NCI-H1436 treated with DMSO at 0.1 percent for 48 hours (cell line): ENCODE measurements at places on chromosomes 2 and 18.

DNA sequence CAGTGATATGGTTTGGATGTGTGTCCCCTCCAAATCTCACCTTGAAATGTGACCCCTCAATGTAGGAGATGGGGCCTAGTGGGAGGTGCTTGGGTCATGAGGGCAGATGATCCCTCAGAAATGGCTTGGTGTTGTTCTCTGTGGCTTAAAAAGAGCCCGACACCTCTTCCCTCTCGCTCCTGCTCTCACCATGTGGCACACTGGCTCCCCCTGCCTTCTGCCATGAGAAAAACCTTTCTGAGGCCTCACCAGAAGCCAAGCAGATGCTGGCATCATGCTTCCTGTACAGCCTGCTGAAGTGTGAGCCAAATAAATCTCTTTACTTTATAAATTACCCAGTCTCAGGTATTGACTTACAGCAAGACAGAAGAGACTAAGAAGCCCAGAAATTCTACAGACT is 357.1 kb downstream of the NRXN1 start:
- no peak for DNase-seq

DNA sequence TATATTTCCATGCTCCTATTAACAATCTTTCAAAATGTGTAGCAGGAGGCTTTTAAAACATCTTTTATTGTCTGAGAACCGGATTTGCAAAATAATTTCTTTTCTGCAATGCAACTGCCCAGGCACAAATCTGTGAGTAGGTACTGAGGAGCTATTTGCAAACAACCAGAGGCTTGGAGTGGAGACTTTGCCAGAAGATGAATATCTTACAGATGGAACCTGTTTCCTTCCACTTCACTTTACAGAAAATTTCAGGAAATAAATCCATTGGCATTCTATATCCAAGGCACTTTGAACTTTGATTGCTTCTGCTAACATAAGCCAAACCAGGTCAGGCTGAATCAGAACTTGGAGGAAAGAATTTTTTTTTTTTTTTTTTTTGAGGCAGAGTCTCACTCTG is 237.4 kb upstream of the REV1 start:
- DNase-seq: no peak

GRCh38 chr2:205675861-205676516 is 6.3 kb upstream of the NRP2 start:
- DNase-seq: peak; percentile 6

DNA sequence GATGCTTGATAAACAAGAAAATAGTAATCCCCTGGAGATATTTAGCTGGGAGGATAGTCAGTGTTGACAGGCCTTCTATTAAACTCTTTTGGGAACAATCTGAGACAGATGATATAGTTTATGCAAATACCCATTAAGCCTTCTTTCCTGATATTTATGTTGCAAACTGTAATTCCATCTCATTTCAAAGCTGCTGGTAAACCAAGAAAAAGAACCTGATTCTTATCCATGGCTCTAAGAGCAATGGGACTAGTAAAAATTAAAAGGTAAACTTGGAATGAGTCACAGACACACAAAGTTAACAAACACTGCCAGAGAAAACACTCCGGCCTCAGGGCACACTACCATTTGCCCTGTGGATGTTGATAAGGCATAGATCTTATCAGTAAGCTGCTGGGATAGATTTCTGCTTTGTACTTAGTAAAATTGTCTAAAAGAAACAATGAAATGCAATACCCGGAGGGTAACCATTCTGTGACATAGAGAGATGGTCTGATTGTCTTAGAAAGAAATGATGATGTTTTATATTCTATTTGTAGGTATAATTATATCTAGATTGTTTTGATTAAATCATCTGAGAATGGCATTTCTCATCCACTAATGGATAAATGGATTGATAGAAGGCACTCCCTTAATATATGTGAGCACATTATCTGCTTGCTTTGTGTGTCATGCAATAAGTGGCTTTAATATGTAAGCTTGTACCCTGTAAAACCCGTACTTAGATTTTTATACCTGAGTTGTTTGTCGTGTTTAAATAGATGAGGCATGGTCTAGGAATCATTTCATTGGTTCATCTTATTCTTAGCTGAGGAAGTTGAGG is 13.2 kb downstream of the GALR1 start:
- DNase-seq: no peak

GRCh38 chr2:218711550-218711929 is 905 bp downstream of the TTLL4 start:
- DNase-seq: no peak

GRCh38 chr2:16386031-16386430 is 279.6 kb downstream of the CYRIA start:
- DNase-seq: no peak

DNA sequence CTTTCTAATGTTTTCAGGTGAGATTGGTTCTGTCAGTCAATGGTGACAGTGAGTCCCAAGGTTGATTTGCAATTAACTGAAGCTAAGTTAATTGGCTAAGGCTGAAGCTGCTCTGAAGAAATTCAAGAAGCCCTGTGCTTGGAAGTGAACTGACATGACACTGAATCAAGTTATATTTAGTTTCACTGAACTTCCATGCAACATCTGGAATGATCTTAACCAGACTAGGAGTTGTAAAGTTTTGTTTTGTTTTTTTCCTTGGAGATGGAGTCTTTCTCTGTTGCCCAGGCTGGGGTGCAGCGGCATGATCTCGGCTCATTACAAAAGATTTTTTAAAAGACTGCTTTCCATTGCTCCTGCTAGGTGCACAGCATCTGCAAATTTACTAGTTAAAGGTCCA is 11.4 kb downstream of the SERPINB5 start:
- no peak for DNase-seq

DNA sequence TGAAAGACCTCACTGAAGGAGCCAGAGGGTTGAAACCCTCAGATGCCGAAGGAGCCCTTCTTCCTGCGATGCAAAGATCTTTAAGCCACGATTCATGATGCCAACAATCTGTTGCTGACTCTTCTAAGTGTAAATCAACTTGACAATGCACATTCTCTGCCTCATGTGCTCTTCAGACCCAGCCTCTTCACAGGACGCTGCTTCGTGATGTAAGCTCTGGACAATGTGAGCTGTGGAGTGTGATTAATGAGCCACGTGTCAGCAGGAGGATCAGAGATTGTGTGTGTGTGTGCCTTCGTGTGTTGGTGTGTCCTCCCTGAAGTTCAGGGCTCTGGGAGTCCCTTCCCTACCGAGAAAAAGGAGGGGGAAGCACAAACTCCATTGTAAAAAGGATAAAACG is 26.5 kb upstream of the TWIST2 start:
- DNase-seq: no peak

DNA sequence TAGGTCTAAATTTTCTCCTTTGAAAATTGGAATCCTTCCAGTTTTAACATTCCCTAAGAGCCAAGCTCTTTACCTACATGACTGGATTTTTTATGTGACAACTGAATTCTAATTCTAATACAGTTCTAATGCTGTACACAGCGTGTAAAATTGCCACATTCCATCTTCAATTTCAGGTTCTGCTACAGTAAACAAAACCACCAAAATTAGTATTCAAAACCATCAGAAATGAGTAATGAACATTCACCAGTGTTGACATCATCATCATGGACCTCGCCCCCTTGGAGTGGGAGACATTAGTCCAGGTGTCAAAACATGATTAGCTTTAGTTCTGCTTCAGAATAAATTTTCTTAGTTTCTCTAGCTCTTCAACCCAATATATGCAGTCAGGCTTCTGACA is 133.6 kb downstream of the MBD2 start:
- no peak for DNase-seq

DNA sequence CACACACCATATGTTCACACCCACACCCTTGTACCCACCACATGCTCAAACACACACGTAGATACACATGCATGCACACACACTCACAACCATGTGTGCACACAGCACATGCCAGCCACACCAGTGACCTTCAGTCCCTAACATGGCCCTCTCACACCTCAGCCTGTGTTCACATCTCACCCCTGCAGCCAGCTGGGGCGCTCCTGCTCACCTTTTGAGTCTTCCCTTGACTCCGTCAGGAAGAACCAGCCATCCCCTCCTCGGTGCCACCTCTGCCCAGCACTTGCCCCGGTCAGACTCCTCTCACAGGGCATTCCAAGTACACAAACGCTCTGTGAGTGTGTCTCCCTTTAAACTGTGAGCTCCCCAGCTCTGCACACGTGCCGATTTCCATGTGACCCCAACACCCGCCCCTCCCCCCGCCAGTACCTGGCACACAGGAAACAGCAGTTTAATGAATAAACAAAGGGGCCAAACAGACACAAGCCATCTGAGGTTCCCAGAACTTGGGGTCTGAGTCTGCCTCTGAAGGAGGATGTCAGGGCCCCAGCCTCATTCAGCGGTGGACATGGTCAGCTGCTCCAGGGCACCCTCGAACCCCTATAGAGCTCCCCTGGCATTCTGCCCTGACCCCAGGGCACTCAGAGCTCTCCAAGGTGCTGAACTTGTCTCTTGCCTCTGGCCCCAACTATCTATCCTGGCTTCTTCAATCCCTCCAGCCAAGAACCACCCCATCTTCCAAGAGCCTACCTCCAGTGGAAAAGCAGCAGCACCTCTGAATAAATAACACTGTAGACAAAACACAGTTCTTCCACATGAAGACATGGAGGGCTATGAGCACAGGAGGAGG is 252.9 kb downstream of the ATAD2B start:
- no peak for DNase-seq

DNA sequence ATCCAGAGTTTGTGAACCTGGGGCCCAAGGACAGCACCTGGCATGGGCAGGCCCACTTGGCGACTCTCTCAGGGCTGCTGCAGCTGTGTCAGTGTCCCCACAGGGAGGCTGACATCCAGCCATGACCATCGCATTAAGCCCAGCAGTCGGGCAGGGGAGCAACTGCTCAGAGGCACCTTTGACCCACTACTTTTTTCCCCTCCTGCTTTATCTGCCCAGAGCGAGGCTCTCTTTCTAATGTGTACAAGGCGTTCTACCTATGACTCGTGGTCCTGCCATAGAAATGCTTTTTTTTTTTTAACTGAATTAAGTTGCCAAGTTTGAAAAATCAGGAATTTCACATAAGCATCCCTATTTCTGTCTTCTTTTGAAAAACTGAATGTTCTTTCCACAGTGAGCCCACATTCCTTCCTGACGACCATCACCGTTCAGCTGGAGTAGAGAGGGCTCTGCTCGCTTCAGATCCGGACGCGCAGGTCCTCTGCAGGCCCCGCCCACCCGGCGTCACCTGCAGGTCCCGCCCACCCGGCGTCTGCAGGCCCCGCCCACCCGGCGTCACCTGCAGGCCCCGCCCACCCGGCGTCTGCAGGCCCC is 403 bp upstream of the CLUL1 start:
- DNase-seq: no peak

- DNase-seq: no peak
Measured at GRCh38 chr2:241538838-241539615, 19.5 kb upstream of the BOK start.

DNA sequence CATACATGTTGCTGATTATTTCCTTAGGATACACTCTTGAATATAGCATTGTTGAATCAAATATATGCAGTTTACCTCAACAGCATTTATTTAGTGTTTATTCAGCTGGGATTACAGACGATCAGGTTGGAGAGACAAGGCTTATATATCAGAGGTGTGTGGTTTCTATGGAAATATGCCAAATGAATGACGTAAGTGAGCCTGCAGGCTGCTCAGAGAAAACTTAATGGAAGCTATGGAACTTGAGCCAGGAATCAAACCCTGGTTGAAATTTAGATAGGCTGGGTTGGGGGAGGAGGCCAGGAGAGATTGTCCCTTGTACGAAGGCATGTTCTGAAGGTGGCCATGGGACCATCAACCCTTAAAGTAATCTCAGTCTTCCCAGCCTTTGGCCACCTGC is 79.5 kb downstream of the INPP4A start:
- no peak for DNase-seq

GRCh38 chr2:43221763-43222474 is 4.5 kb downstream of the ZFP36L2 start:
- no peak for DNase-seq

DNA sequence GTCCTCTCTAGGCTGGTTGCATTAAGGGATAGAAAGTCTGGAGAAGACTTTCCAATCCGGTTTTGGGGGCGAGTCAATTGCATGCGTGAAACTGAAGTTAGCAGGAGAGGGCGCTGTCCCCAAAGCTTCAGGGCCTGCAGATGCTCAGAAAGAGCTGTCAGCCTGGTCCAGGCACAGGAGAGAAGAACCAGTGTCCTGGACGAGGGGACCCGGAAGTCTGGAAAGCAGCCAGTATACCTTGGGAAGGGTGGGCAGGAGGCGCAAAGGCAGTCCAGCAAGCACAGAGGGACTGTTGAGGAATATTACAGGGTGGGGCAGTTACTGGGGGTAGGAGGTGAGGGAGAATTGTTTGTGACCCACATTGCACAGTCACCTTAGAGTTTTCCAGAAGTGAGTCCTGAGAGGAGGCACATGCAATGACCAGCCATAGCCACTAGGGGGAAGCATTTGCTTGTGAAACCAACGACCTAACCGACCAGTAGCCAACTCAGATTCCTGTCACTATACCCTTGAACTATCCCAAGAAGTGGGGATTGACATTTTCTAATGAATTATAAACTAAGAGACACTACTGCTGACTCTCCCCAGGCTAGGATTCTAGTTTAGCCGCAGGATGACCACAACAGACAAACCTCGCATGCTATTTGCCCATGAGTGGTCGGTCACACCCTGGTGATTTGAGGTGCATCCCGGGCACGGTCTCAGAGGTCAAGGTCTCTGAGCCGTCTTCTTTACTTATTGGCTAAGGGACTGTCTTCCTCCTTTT is 172.8 kb downstream of the RDH14 start:
- DNase-seq: no peak

GRCh38 chr2:176082824-176083751 is 674 bp downstream of the EVX2 start:
- no peak for DNase-seq

- no peak for DNase-seq
Measured at GRCh38 chr18:21820033-21820810, 79.6 kb downstream of the MIB1 start.

DNA sequence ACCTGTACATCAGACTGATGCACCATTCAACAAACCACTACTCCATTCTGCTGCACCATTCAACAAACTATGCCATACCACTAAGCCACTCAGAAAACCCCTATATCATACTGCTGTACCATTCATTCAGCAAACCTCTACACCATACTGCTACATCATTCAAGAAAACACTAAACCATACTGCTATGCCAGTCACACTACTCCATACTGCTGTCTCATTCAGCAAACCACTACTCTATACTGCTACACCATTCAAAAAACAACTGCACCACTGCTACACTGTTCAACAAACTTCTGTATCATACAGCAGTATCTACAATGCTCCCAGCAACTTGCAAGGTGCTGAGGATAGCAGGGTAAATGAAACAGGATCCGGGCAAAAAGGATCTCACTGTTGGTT is 12.9 kb upstream of the SLC1A4 start:
- DNase-seq: no peak

GRCh38 chr18:36360256-36360909 is 62.9 kb downstream of the FHOD3 start:
- DNase-seq: no peak

DNA sequence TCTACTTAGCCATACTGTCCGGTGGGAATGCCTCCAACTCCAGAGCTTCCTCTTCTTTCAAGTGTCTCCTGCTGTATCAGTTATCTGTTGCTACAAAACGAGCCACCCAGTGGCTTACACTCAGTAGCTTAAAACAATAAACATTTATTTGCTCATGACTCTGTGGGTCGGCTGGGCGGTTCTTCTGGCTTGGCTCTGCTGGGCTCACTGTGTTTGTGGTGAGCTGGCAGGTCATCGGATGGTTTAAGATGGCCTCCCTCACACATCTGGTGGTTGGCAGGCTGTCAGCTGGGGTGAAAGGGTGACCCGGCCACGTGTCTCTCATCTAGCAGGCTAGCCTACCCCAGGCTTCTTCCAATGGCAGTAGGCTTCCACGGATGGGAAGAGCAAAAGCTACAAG is 122.4 kb upstream of the SLC1A4 start:
- no peak for DNase-seq

GRCh38 chr2:27471961-27472360 is 17.6 kb downstream of the IFT172 start:
- DNase-seq: no peak
